ENCODE measurements at places on chromosomes 7 and 10.

GRCh38 chr10:60974463-60975149 is 30.6 kb upstream of the RHOBTB1 start:
- no peak for DNase-seq

DNA sequence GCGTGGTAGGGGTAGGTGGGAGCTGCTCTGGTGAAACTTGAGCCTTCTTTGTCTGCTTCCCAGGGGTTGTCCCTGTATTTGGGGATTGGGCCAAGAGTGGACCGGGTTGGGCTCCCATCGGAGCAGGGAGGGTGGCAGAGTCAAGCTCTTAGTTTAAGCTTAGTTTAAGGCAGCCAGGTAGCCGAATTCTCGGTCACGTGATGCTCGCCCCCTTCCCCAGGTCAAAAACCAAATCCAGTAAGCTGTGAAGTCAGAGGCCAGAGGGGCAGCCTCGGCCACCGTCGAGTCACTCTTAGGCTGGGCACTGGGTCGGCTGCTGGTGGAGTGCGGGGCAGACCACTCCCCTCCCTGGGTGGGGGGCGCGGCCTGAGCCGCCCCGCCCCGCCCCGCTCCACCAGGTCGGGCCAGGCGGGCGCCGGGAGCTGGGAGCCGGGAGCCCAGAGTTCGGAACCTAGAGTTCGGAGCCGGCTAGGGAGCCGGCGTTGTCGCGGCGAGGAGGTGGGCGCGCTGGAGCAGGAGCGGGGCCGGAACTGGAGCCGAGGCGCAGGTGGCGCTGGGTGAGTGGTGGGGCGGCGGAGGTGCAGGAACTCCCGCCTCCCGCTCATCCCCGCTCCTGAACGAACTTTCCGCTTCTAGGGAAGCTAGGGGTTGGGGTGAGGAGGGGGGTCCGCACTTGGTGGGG is 2.8 kb upstream of the LZTS2 start:
- DNase-seq: peak; percentile 33

- DNase-seq: no peak
Observed at GRCh38 chr10:60376221-60377041, 13.2 kb downstream of the ANK3 start.

- DNase-seq: peak; percentile 43
Observed at GRCh38 chr7:157576415-157576814, 239.6 kb downstream of the DNAJB6 start.

GRCh38 chr7:56199639-56200038 is 83.4 kb upstream of the NUPR2 start:
- DNase-seq: no peak

GRCh38 chr10:117262291-117262902 is 21.5 kb downstream of the SLC18A2 start:
- no peak for DNase-seq

- DNase-seq: no peak
Observed at GRCh38 chr10:100972115-100972903, 3.0 kb downstream of the SEMA4G start.

GRCh38 chr7:40470817-40471216 is 336.0 kb downstream of the SUGCT start:
- DNase-seq: no peak

GRCh38 chr10:456486-456885 is 233.0 kb downstream of the DIP2C start:
- DNase-seq: no peak

DNA sequence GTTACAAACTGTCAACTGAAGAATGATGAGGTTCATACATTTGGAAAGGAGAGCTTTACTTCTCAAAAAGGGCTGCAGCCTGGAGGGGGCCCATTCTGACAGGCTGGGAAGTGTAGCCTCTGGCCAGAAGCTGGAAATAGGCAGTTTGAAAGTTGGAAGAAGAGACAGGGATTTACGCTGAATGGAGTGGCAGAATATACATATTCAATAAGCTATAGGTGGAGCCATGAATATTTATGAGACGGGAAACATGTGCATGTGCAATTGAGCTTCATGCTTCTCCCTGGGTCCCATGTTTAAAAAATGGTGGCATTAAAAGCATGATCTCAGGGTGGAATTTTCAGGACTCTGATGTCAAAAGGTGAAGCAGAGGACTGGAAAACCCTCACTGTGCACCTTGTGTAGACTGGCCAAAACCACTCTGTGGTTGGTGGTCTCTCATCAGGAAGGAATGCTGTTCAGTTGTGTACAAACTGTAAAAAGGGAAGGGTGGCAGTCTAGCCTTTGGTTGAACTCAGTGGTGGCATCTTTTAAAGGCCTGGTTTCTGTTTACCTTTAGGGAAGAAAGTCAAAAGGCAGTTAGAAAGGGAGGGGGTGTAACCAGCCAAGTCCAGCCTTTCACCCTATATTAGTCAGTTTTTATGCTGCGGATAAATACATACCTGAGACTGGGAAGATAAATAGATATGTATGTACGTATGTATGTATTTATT is 7.2 kb upstream of the ACTR3B start:
- DNase-seq: no peak

- DNase-seq: no peak
Observed at GRCh38 chr10:66834802-66835201, 91.0 kb upstream of the LRRTM3 start.

DNA sequence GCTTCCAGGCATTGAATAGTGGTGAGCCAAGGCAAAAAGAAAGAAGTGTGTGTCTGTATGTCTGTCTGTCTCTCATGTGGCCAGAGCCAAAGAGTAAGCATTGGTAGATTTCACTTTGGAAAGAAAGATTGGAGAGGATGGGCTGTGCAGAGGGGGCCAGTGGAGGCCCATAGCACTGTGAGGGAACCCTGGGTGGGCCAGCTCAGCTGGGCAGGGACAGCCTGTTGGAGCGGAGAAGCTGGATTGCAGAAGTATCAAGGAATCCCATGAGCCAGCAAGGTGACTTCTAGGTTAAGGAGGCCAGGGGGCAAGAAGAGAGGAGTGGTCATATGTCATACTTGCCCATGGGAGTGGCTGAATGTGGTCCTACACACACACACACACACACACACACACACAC is 1.5 kb upstream of the GRID1 start:
- no peak for DNase-seq

GRCh38 chr10:44284198-44285084 is 100.5 kb downstream of the CXCL12 start:
- DNase-seq: no peak
